Lung microvascular endothelial cell (primary cell): ENCODE measurements at places on chromosomes 11 and 22. TPM values are rescaled to one million over a fixed set of nuclear protein-coding genes. Genes with fewer than 3 reads are reported as not detected.
A peak's percentile ranks its signal among the peaks of the same experiment; 100 is the strongest.

Gene ADM
- total RNA-seq: 167 and 785 TPM in 2 replicates

Gene OR8B8
- total RNA-seq: not detected in 2 replicates

Gene FGF19
- total RNA-seq: not detected in 2 replicates

Gene GLYATL2
- not detected in 2 replicates for total RNA-seq

DNA sequence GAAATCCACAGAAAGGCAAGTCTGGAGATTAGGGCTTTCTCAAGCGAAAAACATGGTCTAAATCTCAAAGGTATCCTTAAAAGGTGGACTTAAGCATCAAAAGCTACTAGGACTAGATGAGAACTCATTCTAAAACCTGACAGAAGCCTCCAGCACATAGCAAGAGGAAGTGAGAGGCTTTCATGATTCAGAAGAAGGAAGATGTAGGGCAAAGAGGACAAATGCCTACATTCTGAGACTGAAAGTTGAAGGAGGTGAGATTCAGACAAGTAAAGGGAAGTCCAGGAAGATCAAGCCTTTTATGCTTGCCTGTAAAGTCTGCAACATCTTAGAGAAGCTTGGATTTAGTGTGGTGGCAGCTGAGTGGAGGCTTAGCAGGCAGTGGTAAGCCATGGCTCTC, 98.9 kb downstream of the PGR start:
- no peak for DNase-seq

GRCh38 chr11:35303596-35304385, 115.6 kb downstream of the SLC1A2 start:
- no peak for DNase-seq

- peak; percentile 31 for DNase-seq
These were observed 50.3 kb downstream of the TBC1D22A start for GRCh38 chr22:46812788-46813187.

Gene PRR33
- not detected in 2 replicates for total RNA-seq

- DNase-seq: no peak
These were observed 2.0 kb upstream of the TESMIN start for GRCh38 chr11:68753300-68753699.

- no peak for DNase-seq
These were observed 3.8 kb downstream of the CEP57 start for GRCh38 chr11:95794086-95794485.

Gene OR8G5
- total RNA-seq: not detected in 2 replicates

- peak; percentile 29 for DNase-seq
These were observed 11.0 kb downstream of the RBFOX2 start for GRCh38 chr22:36017651-36018091.

- DNase-seq: peak; percentile 21
These were observed 20.7 kb downstream of the ATG16L2 start for GRCh38 chr11:72834905-72835304.

Gene DDI1
- not detected in 2 replicates for total RNA-seq

DNA sequence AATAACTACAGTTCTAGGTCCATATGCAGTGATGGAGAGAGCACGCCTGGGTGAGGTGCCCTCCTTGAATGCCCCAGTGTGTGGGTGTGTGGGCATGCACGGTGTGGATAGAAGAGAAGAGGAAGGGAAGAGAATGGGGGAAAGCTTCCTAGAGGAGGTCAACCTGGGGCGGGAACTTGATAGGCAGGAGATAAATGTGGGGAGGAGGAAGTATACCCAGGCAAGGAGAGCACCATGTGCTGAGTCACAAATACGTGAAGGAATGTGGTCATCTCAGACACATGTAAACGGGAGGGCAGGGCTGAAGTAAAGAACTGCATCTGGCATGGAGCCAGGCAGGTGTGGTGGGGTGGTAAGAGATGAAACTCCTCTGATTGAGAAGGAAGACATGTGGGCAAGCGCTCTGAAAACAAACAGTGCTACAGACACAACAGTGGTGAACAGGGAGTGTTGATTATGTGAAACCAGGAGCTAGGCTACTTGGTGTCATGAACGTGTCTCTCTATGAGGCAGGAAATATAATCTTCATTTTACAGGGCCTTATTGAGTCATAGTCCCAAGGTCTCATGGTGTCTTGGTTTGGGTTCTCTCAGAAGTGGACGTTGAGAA, 61.5 kb upstream of the EED start:
- no peak for DNase-seq

Gene PIK3IP1
- 15.1 and 23.3 TPM in 2 replicates for total RNA-seq
